A549 treated with RU486 at 1 μM for 4 hours (cell line): ENCODE measurements at places on chromosomes 6 and 20. TPM values are rescaled to one million over a fixed set of nuclear protein-coding genes. Genes with fewer than 3 reads are reported as not detected.

CAGE1 gene
- total RNA-seq: 0.10 TPM in 1 of 5 replicates, not detected in the others

HLA-DMA gene
- 2.7 to 3.1 TPM (median 3.0 TPM) in 5 replicates for total RNA-seq

OTOR gene
- not detected in 5 replicates for total RNA-seq

ABCC10 gene
- total RNA-seq: 5.9 to 12.5 TPM (median 9.2 TPM) in 5 replicates

HLA-DRB1 gene
- total RNA-seq: not detected in 5 replicates

RAET1G gene
- 7.3 to 13.0 TPM (median 9.7 TPM) in 5 replicates for total RNA-seq

SLC35D3 gene
- total RNA-seq: 0.07 to 0.15 TPM (median 0.07 TPM) in 3 of 5 replicates, not detected in the others

CHD6 gene
- total RNA-seq: 5.4 to 10.9 TPM (median 9.7 TPM) in 5 replicates

ANKEF1 gene
- total RNA-seq: 6.7 to 8.4 TPM (median 7.4 TPM) in 5 replicates

NEURL2 gene
- total RNA-seq: 0.88 to 1.5 TPM (median 1.4 TPM) in 5 replicates

NKAIN4 gene
- total RNA-seq: 5.9 to 9.6 TPM (median 6.4 TPM) in 5 replicates

HUS1B gene
- total RNA-seq: 0.20 to 0.43 TPM (median 0.24 TPM) in 4 of 5 replicates, not detected in the other

POLH gene
- 8.4 to 10.3 TPM (median 9.1 TPM) in 5 replicates for total RNA-seq

ADGRG6 gene
- 22.6 to 55.5 TPM (median 50.3 TPM) in 5 replicates for total RNA-seq

TCF21 gene
- total RNA-seq: 0.03 to 0.11 TPM (median 0.09 TPM) in 5 replicates

FYN gene
- total RNA-seq: 4.5 to 8.5 TPM (median 4.9 TPM) in 5 replicates

GSTA3 gene
- total RNA-seq: not detected in 5 replicates

MAPK13 gene
- 0.96 to 1.6 TPM (median 1.3 TPM) in 5 replicates for total RNA-seq

CCN2 gene
- 22.3 to 35.2 TPM (median 29.9 TPM) in 5 replicates for total RNA-seq

SYNGAP1 gene
- 3.5 to 7.9 TPM (median 4.8 TPM) in 5 replicates for total RNA-seq

PTGIS gene
- 0.07 TPM in 2 of 5 replicates, not detected in the others for total RNA-seq

PGBD1 gene
- 4.2 to 5.6 TPM (median 4.9 TPM) in 5 replicates for total RNA-seq

SNRNP48 gene
- total RNA-seq: 5.1 to 10.6 TPM (median 9.1 TPM) in 5 replicates

TUBB2B gene
- total RNA-seq: 11.8 to 13.2 TPM (median 12.2 TPM) in 5 replicates

RAD21L1 gene
- total RNA-seq: not detected in 5 replicates

OSTM1 gene
- total RNA-seq: 10.0 to 28.7 TPM (median 21.3 TPM) in 5 replicates

TAPBP gene
- total RNA-seq: 35.9 to 44.9 TPM (median 39.4 TPM) in 5 replicates

BEND3 gene
- total RNA-seq: 3.3 to 4.1 TPM (median 3.8 TPM) in 5 replicates

ATP9A gene
- 10.1 to 17.8 TPM (median 16.0 TPM) in 5 replicates for total RNA-seq

LY6G6F gene
- not detected in 5 replicates for total RNA-seq

CPNE5 gene
- 0.05 to 0.15 TPM (median 0.08 TPM) in 4 of 5 replicates, not detected in the other for total RNA-seq

GPX5 gene
- total RNA-seq: not detected in 5 replicates

UNC5CL gene
- total RNA-seq: 0.30 to 0.57 TPM (median 0.42 TPM) in 5 replicates

SLC26A8 gene
- total RNA-seq: not detected in 5 replicates

C6orf163 gene
- 0.22 to 0.36 TPM in 2 of 5 replicates, not detected in the others for total RNA-seq

ENPP4 gene
- 0.29 to 0.41 TPM (median 0.29 TPM) in 4 of 5 replicates, not detected in the other for total RNA-seq

MMP24OS gene
- total RNA-seq: 52.3 to 87.0 TPM (median 83.4 TPM) in 5 replicates

PDYN gene
- 0.06 TPM in 1 of 5 replicates, not detected in the others for total RNA-seq

EYS gene
- total RNA-seq: 0.02 to 0.33 TPM in 2 of 5 replicates, not detected in the others

NHLRC1 gene
- total RNA-seq: 1.1 to 2.2 TPM (median 1.7 TPM) in 5 replicates

PM20D2 gene
- 5.7 to 13.9 TPM (median 13.3 TPM) in 5 replicates for total RNA-seq

BCAS1 gene
- total RNA-seq: 0.64 to 1.1 TPM (median 0.80 TPM) in 5 replicates

UNC93A gene
- not detected in 5 replicates for total RNA-seq
